ENCODE measurements at places on chromosomes 4 and X.
A peak's percentile ranks its signal among the peaks of the same experiment; 100 is the strongest.

GRCh38 chr4:143405075-143405730, 68.5 kb downstream of the GAB1 start:
- no peak for DNase-seq

DNA sequence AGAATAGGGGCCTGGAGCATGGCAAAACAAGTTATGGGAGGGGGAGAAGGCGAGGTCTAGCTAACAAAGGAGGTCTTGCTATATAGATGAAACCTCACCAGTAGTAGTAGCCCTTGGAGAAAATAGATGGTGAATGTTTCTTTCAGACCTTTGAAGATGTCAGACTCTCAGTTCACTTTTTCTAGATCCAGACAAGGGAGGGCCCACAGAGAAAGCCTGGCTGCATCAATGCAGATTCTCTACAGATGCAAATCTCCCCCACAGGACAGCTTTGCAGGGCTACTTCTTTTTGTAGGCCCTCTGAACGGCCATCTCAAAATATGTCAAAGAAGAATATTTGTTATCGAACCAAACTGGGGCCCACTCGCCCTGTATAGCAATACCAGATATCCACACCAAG, 159.7 kb downstream of the ANK2 start:
- no peak for DNase-seq

GRCh38 chr4:108846568-108846967, 83.7 kb upstream of the ETNPPL start:
- no peak for DNase-seq

DNA sequence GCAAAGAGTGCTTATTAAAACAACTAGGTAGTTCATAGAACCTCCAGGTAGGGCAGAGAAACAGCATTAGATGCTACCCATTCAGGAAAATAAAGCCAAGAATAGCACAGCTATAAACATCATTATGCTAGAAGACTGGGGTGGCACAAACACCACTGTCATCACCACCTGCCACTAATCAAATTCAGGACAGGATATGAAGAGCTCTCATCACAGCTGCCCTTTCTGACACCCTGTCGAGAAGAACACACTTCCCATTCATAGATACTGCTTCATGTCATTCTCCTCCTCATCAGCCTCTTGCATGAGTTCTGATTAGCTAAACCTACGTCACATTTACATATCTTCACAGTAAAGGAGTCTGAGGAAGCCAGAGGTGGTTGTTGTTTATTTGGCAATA, 692.3 kb upstream of the HS3ST1 start:
- DNase-seq: no peak

DNA sequence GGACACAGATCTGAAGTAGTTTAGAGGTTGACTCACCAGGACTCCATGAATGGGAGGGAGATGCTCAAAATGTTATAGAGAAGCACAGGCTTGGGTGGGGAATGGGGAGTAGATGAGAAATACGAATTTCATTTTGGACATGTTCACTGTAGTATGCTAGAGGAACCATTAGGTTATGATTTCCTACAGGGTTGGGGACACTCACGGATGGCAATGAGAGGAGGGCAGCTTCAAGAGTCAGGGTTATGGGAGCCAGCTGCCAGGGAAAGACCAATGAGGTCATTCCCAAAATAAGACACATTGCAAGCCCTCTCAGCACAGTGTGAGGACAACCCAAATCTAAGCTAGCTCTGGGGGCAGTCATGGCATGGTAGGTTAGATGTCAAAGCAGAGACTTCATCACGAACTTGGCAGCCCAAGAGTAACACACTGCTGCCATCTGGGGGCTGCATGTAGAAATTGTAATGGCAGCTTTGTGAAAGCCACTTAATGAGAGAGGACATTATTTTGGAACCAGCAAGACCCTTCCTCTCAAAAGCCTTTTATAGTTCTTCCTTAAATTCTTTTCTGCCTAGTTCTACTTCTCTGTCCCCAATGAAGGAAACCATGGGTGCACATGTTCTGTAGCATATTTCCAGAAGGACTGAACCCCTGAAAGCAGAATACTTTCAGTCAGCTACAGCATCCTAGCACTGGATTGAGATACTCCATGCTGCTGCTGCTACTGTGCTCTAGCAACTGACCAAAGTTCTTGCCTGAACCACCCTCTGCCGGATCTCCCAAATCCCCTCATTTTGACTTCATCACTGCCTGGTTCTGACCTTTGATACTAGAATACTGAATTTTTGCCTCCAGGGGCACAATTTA, 16.2 kb upstream of the ZCCHC12 start:
- peak; percentile 36 for DNase-seq

DNA sequence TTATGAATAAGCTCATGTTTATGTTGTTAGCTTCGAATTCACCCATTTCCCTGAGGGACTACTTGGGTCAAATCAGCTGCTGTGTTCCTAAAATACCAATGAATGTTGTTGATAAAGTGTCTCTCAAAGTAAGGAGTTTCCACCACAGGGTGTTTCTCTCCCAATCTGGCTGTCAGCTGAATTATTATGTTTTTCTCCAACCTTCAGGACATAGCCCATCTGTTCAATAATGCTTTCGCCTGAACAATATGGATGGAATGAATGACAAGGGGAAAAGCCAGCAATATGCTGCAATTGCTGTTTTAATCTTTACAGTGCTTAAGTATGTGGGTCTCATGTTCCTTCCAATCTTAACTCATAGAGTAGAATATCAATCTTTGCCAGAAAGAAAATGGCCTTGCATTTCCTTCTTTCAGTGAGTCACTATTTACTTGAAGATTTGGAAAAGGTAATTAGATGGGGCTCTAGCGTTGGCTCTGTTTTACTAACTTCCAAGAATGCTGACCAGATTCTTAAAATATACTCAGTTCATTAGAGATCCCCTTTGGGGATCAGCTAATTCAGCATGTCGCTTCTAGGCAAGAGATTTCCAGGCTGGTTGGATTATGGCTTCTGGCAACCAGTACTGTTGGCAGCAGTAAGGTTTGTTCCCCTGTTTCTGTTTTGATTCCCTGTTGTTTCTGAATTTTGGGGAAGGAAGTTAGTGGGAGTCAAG, 410.5 kb downstream of the PPP3CA start:
- DNase-seq: no peak

DNA sequence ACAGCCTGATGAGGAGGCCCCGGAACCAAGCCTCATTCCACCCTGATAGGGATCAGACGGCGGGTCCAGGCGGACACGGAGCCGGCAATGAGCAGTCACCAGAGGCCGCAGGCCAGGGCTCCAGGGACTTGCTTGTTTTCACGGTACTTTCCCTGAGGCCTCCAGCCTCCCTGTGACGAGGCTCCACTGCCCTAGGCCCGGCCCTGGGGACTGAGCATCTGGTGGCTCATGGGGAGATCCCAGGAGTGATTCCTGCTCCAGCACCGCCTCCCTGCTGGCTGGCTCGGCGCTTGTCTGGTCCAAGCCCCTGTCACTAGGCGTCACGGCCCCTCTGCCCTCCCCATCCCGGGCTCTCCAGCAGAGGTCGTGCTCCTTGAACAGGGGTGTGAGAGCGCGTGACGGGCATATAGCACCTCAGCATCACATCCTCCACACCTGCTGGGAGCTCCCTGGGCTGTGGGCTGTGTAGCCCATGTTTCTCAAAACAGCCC, 14.1 kb downstream of the HTRA3 start:
- no peak for DNase-seq

DNA sequence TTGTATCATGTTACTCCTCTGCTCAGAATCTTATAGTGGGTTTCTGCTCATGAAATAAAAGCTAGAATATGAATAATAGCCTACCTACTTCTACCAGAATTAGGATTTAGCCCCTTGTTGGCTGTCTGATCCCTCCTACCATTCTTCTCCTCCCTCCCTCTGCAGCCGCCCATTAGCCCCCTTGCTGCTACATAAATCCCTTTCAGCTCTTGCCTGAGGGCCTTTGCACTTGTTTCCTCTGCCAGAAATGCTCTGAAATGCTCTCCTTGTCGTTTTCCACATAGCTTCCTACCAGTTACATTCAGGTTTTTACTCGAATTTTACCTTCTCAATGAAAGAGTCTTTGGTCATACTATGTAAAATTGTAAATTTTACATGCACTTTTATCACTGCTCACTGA, 159.2 kb downstream of the ADGRL3 start:
- no peak for DNase-seq

- no peak for DNase-seq
Measured at GRCh38 chr4:102180046-102180445, 165.2 kb downstream of the SLC39A8 start.

GRCh38 chr4:184460499-184461285, 13.7 kb downstream of the IRF2 start:
- DNase-seq: no peak

- no peak for DNase-seq
Measured at GRCh38 chrX:97000682-97001368, 117.1 kb downstream of the RPA4 start.

DNA sequence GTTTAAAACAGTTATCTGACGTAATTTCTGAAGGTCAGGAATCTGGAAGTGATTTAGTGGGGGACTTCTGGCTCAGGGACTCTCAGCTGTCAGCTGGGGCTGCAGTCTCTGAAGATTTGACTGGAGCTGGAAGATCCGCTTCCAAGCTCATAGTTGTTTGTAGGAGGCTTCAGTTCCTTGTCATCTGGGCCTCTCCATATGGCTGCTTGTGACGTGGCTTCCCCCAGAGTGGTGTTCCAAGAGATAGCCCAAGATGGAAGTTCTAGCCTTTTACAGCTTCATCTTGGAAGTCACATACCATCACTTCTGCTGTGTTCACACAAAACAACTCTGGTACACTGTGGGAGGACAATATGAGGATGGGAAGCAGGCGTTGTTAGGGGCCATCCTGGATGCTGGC, 2.1 kb downstream of the MPC1L start:
- no peak for DNase-seq

GRCh38 chr4:81506731-81507130, 35.0 kb upstream of the RASGEF1B start:
- peak; percentile 23 for DNase-seq

DNA sequence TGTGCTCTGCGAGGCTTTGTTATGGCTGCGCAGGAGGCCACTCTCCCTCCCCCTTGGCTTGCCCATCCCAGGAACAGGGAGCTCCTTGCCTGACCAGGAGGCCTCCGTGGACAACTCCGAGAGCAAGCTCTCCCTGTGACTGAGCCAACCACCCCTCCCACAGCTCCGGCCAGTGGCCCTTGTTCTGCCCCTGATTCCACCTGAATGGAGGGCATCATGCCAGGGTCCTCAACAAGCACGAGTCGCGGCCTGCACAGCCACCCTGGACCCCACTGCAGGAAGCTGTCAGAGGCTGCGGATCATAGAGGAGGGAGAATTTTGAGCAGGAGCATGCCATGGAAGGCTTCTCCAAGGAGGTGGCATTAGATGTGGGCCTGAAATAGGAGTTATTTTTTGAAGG, 44.8 kb upstream of the GRPEL1 start:
- no peak for DNase-seq

DNA sequence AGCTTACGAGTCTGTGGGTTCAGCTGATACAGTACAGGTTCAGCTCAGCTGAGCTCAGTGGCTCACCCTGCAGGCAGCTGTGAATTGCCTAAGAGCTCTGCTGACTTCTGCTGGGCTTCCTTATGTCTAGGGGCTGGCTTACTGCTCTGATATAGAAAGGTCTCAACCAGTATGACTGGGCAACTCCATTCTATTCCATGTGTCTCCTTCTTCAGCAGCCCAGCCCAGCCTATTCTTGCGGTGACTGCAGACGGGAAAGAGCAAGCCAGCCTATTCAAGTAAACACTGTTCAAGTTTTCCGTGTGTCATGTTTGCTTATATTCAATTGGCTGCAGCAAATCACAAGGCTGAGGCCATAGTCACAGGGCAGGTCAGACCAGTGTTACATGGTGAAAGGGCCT, 615.4 kb upstream of the ZFP42 start:
- DNase-seq: no peak

DNA sequence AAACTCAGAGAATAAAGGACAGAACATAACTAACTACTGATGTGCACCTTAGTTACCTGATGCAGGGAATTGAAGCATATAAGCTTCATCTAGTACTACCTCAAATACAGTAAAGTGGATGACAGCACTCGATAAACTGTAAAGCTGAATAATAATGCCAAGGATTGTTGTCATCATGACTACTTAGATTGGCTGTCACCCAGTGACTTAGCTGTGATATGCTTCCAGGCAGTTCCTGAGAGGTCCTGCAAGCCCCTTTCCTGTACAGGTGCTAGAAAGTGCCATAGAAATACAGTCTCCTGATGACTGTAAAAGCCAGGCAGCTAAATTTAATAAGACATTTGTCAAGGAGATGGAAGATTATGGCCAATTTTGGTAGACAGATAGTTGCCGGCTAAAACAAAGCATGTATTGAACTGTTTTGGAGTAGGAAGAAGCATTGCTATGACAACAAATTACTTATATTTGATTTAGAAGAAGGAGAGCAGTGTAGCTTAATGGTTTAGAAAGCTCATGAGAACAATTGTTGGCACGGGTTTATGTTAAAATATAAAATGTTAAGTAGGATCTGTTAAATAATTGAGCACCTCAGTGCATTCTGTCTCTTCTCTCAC, 29.7 kb downstream of the TMEM164 start:
- DNase-seq: no peak

DNA sequence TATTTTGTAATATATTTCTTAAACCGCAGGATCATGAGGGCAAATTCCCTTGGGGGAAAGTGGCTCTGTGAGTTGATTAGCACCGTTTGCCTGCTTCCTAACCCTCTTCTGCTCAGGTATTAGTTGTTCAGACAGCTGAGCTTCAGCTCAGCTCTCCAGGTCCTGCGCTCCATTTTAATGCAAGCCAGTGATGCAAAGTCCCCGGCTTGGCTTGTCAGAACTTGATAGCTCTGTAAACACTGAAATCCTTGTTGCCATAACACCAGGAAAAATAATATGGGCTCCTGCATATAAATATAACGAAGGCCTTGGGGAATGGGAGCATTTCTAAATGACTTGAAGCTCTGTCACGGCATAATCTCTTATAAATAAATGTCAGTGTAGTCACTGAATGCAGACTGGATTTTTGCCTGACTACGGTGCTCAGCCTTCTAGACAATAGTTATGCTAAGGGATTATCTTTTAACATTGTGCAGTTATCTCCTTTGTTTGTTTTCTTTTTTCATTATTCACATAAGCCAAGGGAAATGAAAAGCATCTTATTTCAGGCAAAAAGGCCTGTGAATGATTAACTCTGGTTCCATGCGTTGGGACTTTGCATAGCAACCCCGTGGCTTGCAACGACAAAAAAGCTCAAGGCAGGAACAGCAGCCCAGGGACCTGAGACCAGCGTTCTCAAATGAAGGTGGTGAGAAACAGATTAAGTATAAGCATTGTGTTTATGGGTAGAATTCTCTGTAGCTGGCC, 253.2 kb downstream of the SPRY1 start:
- no peak for DNase-seq

- DNase-seq: no peak
Measured at GRCh38 chr4:139861471-139861870, 195.9 kb downstream of the MGST2 start.

DNA sequence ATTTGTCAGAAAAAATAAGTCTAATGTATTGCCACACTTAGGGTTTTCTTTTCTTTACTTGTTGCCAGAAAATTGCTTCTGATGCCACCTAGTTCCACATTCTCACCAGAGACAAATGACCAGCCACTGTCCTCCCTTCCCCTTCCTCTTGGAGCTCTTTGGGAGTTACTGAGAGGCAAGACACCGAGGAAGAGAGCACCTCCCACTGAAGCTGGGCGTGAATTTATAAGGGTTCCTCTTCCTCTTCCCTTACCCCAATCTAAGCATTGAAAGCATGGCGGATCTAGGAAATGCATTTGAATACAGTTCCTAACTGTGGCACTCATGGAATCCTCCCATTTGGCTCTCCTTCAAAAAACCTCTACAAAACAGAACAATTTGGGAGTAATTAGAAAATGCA, 30.0 kb downstream of the ANXA3 start:
- no peak for DNase-seq

GRCh38 chr4:187366530-187366929, 629.0 kb upstream of the ZFP42 start:
- DNase-seq: no peak

GRCh38 chr4:47659342-47659741, 174.3 kb downstream of the ATP10D start:
- DNase-seq: no peak

Data from GM20000 (cell line).